NCI-H1092 (cell line): ENCODE measurements at places on chromosomes 1 and 21.

- no peak for DNase-seq
Measured at GRCh38 chr1:59132295-59132694, 164.6 kb upstream of the FGGY start.

DNA sequence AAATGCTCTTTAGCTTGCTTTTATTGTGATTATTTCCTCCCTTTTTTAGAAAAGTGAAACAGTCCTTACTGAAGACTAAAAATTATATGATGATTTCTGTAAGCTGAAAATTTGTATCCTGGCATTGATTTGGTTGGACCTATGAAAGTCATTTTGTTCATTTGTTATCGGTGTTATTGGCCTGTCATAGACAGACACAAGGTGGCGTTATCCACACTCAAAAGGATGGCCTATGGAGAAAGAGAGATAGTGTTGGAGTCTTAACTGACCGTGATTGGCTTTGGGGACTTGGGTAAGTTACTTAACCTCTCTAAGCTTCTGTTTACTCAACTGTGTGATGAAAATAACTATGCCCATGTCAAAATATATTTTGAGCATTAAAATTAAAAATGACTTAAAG is 203.6 kb upstream of the CHODL start:
- DNase-seq, result peak; percentile 67

DNA sequence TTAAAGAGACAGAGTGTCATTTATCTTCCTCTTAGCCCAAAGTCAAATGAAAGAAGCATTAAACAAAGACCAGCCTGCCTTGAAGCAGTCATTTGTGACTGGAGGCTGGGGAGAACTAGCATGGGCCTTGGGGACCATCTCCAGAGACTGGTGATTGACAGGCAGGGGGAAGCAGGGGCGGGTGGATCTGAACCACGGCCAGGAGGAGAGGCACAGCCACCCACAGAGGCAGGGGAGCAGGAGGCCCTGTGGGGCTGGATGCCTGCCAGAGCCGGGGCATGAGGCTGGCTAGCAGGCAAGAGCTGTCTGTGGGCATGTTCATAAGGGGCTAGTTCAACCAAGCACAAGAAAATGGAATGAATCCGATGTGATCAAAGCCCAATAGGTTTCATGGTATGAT is 73.9 kb downstream of the PLXNA2 start:
- DNase-seq, result peak; percentile 69

- no peak for DNase-seq
Measured at GRCh38 chr1:110361856-110362255, 22.7 kb downstream of the RBM15 start.

DNA sequence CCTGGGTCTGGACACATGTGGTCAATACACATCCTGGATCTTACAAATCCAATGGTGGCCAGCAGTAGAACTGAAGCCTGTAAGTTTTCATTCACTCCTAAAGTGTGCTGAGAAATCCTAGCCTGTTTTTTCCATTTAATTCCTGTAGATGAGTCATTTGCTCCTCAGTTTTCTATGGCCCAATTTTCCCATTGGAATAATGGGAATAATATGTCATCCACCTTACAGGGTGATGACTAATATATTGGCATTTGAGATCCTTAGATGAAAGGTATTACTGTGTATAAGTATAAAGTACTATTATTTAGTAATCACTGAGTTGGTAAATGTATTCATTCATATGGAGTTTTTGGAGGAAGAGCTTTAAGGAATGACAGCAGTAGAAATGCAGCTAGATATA is 89.7 kb upstream of the ADAR start:
- DNase-seq, result no peak

DNA sequence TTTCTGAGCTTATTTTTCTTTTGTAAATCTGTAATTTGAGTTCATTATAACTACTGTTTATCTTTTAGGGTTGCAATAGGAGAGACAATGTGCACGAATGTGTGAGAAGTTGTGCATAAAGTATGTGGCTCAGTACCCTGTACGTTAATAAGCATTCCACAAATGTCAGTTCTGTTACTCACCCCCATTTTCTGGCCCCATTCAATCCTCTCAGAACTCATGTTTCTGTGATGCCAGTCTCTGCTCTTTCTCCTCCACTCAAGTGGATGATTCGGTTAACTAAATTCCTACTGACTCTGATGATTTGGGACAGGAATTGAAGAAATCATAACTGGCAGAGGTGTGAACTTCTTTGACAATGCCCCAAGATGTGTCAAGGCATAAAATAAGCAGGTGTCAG is 10.2 kb upstream of the DMRTB1 start:
- no peak for DNase-seq

DNA sequence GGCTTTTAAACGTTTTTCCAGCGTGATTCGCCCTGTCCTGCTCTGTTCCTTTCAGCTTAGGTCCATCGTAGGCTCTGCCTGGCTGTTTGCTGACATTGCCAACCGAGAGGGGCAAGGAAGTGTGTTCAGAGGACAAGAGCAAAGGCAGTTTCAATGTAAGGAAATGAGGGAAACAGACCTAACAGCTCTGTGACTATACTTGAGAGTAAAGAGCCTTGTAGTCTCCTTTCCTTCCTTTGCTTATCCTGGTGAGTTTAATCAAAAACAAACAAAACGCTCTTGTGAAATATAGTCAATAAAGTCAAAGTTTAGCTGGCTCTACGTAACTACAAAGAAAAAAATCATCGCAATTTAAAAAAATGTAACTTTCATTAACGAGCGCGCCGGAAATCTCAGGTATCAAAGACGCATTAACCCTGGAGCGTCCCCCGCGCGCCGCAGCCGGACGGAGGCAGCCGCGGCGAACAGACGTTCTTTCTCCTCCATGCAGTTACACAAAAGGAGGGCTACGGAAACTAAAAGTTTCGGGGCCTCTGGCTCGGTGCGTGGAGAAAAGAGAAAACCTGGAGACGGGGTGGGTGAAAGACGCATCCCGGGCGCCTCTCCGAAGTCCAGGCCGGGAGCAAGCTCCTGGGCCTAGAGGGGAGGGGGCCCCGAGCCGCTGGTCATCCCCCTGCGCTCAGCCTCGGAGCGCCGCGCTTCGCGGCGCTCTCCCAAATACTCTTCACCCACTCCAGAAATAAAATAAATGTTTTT is 617 bp upstream of the ADGRL2 start:
- DNase-seq, result peak; percentile 19

DNA sequence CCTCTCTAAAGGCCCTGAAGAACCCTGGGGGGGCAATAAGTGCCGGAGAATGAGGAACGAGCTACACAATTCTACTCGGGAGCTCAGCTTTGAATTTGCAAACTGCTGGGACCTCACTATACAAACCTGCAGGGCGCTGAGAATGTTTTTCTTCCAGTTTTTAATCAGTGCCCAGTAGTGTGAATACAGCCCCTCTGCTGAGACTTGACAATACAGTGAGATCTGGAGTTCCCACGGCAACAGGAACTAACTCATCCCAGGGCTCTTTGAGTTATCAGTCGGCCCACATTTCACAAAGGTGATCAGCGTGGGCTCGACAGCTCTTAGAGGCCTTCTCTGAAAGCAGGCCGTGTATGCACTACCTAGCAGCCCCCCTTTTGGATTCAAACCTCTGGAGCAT is 41.7 kb downstream of the TMEM53 start:
- no peak for DNase-seq

DNA sequence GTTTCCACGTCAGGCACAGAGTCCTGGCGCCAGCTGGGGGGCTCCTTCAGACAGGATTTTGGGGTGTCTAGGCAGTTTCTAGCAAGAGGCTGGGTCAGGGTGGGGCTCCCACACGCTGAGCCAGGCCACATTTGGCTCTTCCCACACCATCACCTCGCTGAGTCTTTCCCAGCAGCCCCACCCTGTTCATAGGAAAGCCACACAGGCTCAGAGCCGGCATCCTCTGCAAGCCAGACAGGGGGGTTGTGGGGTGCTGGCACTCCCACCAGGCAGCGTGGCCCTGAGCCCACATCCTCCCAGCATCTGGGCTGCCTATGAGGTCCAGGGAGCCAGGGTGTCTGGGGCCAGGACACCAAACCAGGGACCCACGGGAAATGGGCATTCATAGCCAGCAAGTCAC is 2.8 kb upstream of the GPR153 start:
- no peak for DNase-seq

DNA sequence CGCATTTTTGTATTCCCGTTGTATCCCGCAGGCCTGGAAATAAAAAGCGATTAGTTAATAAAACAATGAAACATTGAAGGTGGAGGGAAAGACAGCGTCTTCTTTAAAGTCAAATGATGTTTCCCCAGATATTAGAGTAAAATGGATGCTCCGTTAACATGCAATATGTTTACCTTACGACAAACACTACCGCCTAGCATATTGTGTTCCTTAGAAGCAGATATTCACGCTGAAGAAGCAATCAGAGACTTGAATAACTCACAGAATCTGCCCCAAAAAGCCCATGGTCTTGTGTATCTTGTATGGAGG is 583 bp upstream of the B4GALT3 start:
- DNase-seq, result no peak

GRCh38 chr1:224404916-224405603 is 29.5 kb downstream of the WDR26 start:
- no peak for DNase-seq
